ENCODE measurements at places on chromosomes 11 and 22.

- DNase-seq: no peak
Observed at GRCh38 chr11:74978041-74978440, 10.7 kb upstream of the NEU3 start.

DNA sequence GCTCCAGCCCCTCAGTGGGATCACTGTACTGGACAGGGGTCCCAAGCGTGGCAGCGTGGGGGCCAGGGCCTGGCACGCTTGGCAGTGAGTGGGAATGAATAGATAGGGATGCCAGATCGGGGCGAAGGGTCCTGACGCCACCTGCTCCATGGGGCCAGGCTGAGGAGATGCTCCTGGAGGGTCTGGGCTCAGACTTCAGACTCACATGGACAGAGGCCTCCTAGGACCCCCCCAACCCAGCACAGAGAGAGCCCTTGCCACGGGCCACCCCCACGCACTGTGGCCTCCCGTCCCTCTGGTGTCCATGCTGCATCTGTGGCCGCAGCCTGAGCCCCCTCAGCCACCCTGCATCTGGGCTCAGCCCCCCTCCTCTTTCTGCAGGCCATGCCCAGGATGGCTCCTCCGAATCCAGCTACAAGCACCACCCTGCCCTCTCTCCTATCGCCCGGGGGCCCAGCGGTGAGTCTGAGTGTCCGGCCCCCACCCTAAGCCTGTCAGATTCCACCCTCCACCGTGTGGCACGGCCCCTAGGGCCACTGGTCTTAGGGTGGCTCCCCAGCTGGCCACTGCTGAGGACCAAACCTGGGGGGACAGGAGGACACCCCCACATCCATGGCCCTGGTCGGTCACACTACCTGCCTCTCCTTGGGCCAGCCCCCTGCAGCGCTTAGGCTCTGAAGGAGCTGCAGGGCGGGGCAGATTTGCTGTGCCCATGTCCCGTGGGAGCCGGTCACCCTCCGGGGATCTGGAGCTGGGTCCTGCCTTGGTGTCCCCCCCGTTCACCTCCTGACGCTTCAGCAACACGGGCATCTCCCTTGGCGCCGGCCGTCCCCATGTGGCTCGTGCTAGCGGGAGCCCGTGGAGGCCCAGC lies 2.7 kb downstream of the MUC5AC start:
- DNase-seq: no peak

DNA sequence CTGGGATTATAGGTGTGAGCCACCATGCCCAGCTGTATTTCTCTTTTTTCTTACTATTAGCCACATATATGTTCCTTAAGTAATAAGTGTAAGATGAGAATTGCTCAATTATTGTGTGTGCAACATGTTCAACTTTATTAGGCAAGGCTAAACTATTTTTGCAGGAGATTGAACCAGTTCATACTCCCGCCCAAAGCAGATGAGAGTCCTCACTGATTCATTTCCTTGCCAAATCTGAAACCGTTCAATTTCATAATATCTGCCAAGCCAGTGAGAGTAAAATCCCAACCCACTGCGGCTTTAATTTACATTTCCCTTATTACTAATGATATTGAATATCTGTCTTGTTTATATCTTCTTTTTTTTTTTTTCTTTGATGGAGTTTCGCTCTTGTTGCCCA lies 48.4 kb downstream of the KCNJ4 start:
- no peak for DNase-seq

DNA sequence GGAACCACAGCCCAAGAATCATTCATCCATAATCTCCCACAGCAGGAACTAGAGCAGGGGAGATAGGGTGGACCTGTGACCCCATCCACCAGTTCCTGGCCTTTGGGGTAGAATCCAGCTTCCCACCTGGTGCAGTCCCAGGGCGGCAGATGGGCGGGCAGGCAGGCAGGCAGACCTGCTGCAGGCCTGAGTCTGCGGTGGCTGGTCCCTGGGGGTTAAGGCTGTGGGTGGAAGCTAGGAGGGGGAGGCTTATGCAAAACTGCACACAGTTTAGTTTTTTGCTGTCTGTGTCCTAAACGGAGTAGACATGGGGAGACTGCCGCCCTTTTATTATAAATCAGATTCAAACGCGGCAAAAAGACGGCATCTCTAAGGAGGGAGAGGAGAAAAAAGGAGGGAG lies 4.5 kb upstream of the NEFH start:
- DNase-seq: no peak

GRCh38 chr11:11409901-11410300 lies 56.9 kb upstream of the CSNK2A3 start:
- DNase-seq: no peak

DNA sequence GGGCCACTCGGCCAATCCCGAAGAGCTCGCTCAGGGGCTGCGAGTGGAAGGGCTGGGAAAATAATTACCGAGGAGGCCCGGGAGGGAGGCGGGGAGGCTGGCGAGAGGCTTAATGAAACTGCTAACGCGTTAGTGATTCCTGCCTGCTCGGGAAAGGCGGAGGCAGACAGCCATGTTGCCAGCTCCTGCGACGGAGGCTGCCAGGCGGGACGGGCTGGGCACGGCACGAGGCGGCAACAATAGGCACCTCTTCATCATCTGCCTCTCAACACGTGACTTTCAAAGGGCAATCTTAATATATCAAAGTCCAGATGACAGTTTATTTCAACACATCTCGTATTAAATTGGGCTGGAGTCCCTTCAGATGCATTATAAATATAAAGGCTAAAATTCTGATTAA lies 68.0 kb upstream of the TCF20 start:
- DNase-seq: no peak

DNA sequence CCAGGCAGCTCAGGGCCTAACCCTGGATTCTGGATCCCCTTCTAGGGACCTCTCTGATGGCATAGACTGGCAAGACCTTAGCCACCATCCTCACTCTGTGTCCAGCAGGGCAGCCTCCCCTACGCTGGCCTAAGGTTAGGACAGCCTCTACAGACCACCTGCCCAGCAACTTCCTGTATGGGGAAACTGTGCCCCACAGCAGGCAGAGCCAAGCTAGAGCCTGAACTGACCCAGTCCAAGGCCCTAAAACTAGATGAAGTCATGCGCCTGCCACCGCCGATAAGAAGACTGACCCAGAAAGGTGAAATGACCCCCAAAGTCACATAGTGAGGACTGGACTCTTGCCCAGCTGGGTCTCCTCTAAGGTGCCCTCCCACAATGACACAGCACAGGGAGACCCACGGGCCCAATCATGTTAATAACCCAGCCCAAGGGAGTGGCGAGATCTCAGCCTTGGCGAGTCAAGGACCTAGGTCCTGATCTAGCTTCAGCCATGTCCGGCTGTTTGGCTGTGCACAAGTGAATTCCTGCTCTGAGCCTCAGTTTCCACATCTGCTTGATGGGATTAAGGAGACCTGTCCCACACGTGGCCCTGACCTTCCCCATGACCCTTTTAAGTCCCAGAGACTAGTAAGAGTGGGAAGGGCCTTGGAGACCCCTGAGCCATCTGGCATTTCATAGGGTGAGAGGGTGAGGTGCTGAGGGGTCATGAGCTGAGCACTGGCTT lies 17.6 kb downstream of the STARD10 start:
- no peak for DNase-seq

DNA sequence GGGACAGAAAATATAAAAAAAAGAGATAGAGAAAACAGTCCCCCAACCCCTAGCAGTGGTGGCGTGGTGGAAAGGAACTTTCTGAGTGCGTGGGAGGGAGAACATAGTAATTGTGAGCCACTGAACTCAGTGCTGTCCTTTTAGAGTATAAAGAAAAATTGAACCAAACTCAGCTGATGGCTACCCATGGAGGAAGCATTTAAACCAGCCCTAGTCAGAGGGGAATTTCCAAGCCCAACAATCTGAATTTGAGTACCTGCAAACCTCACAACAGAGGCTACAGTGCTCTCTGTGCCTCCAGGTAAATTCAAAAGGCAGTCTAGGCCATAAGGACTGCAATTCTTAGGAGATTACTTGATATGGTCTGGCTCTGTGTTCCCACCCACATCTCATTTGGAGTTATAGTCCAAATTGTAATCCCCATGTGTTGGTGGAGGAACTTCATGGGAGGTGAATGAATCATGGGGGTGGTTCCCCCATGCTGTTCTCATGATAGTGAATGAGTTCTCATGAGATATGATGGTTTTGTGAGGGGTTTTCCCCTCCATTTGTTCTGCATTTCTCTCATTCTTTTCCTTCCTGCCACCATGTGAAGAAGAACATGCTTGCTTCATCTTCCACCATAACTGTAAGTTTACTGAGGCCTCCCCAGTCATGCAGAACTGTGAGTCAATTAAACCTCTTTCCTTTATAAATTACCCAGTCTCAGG lies 687.8 kb downstream of the FAM181B start:
- no peak for DNase-seq

GRCh38 chr11:32698579-32698978 lies 95.9 kb downstream of the CCDC73 start:
- DNase-seq: no peak

- no peak for DNase-seq
Observed at GRCh38 chr11:2097356-2097997, 41.7 kb downstream of the IGF2 start.

DNA sequence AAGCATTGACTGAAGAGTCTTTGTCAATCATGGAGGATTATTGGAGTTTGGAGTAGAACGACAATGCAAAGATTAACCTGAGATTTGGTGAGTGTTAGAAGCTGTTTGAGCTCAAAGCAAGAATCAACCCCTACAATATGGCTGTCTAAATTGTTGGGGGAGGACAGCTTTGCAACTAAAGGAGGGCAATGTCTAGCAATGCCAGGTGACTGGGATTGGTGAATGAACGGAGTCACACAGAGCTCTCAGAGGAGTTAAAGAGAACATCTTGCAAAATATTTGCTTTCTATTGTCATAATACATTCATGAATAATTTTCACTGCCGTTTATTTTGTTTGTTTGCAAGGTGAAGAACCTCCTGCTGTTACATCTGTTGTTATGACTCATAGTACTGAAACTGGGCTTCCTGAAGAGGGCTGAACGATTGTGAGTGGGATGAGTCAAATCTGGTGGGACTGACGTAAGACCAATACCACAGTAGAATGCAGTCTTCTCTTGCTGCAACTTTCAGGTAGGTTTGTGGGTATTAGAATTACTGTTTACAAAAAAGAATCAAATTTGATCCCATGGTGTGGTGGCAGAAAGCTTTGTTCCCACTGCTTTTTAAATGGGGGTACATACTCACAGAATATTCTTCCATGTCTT lies 281.9 kb downstream of the CADM1 start:
- DNase-seq: no peak

GRCh38 chr11:1131033-1131911 lies 26.5 kb upstream of the MUC5AC start:
- DNase-seq: no peak

All from stimulated activated CD4-positive, alpha-beta T cell treated with anti-CD3 and anti-CD28 coated beads, TNF-alpha, amount 100 ng/mL, for 1 hour (primary cell).